ENCODE measurements at places on chromosomes 1 and 21.

DNA sequence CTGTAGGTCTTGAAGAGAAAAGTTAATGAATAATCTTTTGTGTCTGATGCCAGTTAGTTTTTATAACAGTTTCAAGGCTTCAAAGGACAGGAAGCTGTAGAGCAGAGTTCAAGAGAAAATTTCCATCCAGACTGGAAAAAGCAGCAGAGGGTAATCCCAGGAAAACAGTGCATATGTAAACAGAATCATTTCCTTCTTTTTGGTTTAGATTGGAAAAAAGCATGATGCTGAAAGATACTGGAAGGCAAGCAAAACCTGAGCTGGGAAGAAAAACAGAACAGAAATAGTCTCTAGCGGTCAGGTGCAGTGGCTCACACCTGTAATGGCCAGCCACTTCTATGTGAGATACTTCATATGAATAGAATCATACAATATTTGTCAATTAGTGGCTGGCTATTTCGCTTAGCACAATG lies 71.9 kb downstream of the ZSWIM5 start:
- DNase-seq: no peak

DNA sequence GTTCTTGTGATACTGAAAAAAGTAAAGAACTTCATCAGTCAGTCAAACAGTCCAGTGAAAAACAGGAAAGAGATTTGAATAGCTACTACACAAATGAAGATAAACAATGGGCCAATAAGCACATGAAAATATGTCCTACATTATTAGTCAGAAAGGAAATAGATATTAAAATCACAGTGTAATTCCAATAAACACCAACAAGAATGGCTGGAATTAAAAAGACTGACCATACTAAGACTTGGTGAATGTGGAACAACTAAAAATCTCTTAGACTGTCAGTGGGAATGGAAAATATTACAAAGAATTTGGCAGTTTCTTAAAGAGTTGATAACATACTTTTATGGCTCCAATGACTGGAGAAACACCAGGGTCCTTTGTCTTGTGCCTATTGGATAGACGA lies 241.8 kb upstream of the USP24 start:
- no peak for DNase-seq

DNA sequence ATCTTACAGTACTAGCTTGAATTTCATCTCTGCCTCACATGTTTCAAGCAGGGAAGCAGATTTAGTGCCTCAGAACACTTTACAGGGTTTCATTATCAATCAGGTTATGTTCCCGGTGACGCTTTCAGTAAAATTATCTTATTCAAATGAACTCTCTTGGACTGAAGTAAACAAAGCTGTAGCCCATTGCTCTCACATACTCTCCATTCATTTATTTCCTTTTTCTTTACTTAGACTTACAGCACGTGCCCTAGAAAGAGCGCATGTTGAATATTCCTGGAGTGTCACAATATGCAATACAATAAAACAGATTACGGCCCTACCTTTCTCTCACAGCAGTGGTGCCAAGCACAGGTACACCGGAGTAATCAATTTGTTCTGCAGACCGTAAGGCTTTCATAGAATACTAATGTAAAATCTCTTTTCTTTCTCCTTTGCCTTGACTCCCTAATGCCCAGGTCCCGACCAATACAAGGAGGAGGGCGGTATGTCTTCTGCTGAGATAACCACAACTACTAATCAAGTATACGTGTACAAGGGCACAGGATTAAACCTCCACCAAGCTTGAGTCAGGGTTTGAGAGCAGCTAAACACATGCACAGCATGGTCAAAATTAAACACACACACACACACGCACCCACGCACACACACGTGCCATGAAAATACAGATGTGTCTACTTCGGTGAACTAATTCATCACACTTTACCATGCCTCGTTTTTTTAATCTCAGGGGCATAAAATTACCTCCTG lies 62.8 kb downstream of the NRIP1 start:
- DNase-seq: no peak

GRCh38 chr1:208300084-208300770 lies 56.0 kb upstream of the PLXNA2 start:
- DNase-seq: no peak

- DNase-seq: no peak
Observed at GRCh38 chr1:194445244-194445643, 1258.8 kb upstream of the B3GALT2 start.
